Muscle of leg (tissue), 16 donors: ENCODE measurements at places on chromosomes 5 and 9. TPM values are rescaled to one million over a fixed set of nuclear protein-coding genes. Genes with fewer than 3 reads are reported as not detected.

DNA sequence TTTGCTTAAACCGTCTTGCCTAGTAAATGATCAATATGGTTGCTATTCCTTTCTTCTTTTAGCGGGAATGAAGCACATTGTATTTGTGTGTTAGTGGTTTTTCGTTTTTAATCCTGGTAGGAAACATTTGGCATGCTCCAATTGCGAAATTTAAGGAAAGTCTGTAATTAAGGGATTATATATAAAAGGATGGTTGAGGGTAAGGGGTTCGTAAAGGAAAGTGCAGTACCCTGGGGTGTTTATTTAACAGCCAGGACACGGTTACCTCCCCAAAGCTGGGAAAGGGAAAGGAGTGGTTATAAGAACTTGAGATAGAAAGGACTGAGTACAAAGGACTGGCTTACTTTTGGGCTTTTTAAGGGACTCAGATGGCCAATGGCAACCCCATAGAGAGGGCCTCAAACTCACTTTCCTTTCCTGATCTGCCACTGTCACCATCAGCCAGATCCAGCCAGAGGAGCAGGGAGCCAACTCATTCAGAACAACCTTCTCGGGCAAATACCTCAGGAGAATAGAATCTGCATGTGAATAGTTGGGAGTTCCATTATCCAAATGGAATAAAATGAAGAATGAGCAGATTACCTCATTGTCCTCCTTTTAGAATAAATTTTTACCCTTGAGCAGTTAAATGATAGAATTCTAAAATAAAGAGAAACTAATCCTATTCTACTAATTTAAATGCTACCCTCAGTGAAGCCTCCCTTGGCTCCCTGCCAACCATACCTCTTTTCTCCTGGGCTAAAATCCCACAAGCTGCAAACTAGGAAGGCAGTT lies 117.7 kb downstream of the SNCAIP start:
- DNase-seq: no peak
- H3K4me1 ChIP-seq: no peaks in the 10 kb centered on the region
- H3K27me3 ChIP-seq: no peaks in the 10 kb centered on the region
- no peak overlapping the region for H3K4me3 ChIP-seq
- no peak overlapping the region for H3K27ac ChIP-seq

- H3K4me1 ChIP-seq: peaks cover 14% of the 10 kb centered on the region
- peaks cover 19% of the 10 kb centered on the region for H3K36me3 ChIP-seq
- H3K27ac ChIP-seq: peak overlapping the region; percentile 85
Observed at GRCh38 chr9:111662576-111663300, 1.3 kb downstream of the GNG10 start.

- DNase-seq: no peak
- H3K27me3 ChIP-seq: no peaks in the 10 kb centered on the region
- no peak overlapping the region for H3K4me3 ChIP-seq
- H3K36me3 ChIP-seq: no peaks in the 10 kb centered on the region
- H3K27ac ChIP-seq: no peak overlapping the region
Observed at GRCh38 chr9:75616052-75616451, 274.4 kb upstream of the PCSK5 start.

GRCh38 chr5:52895075-52895474 lies 94.1 kb upstream of the ITGA2 start:
- H3K27me3 ChIP-seq: no peaks in the 10 kb centered on the region
- peaks cover 8% of the 10 kb centered on the region for H3K4me1 ChIP-seq
- H3K4me3 ChIP-seq: no peak overlapping the region
- H3K36me3 ChIP-seq: peaks cover 3% of the 10 kb centered on the region
- DNase-seq: peak; percentile 61

Gene OR1J2
- not detected for total RNA-seq

- H3K4me3 ChIP-seq: no peak overlapping the region
- H3K27ac ChIP-seq: no peak overlapping the region
- no peaks in the 10 kb centered on the region for H3K4me1 ChIP-seq
- DNase-seq: no peak
- no peaks in the 10 kb centered on the region for H3K27me3 ChIP-seq
Observed at GRCh38 chr5:145946112-145946861, 9.9 kb downstream of the SH3RF2 start.

Gene PTGDS
- 8.4 TPM for total RNA-seq

DNA sequence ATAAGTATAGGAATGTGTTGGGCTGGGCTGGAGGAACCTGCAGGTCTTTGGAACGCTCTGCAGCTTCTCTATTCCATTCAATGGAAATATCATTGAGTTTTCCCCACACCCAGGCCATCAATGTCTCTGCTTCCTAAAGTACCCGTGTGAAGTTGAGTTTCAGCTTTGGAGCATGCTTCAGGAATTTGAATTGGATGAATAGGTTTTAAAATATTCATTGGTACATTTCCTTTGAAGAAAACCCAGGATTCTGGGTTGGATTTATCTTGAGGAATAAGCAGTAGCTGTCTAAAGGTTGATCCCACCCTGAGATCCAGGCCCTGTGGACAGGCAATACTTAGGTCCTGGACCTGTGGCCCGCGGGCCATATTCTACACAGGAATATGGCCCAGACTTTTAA lies 37.3 kb downstream of the INSYN2B start:
- no peak overlapping the region for H3K27ac ChIP-seq
- DNase-seq: no peak
- H3K4me1 ChIP-seq: peaks cover 7% of the 10 kb centered on the region

Gene TRPM3
- 0.49 TPM for total RNA-seq

DNA sequence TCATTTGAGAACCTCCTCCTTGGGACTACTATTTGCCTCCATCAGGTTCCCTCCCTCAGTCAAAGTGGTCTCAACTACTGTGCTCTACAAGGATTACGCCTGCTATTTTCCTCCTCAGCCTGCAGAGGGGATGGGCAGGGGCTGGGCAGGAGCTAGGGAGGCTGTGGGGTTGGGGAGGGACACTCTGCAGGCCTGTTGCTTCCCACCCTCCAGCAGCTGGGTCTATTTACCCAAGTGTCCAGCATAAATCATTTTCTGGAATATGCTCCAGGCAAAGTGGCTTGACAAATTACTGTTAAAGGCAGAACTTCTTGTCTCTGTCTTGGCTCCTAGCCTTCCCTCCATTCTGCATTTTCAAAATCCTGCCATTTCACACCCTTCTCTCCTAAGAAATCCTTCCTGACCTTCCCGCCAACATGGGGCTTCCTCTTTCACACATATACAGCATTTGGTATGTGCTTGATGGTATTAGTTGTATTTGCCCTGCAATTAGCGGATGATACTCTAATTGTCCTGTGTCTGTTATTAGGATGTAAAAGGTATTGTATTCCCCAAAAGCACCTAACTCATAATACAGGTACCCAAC lies 106.7 kb downstream of the EFNA5 start:
- DNase-seq: no peak
- H3K27me3 ChIP-seq: no peaks in the 10 kb centered on the region
- H3K27ac ChIP-seq: no peak overlapping the region
- H3K36me3 ChIP-seq: no peaks in the 10 kb centered on the region
- H3K4me3 ChIP-seq: no peak overlapping the region

Gene SPATA31D4
- total RNA-seq: not detected

DNA sequence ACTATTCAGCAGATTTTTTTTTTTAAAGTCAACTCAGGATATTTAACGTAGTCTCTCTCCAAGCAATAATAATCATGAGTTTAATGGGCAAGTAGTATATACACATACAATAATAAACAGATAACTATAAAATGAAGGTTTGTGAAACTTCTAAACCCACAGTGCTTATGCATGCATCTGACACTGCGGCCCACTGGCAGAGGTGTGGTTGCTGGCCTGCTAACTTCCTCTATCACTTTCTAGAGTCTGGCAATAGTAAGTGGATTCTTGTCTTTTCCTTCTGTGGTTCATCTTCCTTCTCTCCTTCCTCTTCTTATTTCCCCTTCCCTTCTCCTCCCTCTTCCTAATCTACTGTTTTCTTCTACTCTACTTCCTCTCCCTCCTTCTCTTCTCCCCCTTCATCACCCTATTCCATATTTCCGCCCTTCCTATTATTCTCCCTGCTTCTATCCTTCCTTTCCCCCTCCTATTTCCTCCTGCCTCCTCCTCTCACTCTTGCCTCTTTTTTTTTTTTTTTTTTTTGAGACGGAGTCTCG lies 18.6 kb upstream of the AGXT2 start:
- no peak for DNase-seq
- no peaks in the 10 kb centered on the region for H3K4me1 ChIP-seq
- no peak overlapping the region for H3K4me3 ChIP-seq
- no peaks in the 10 kb centered on the region for H3K27me3 ChIP-seq
- no peaks in the 10 kb centered on the region for H3K36me3 ChIP-seq
- no peak overlapping the region for H3K27ac ChIP-seq

DNA sequence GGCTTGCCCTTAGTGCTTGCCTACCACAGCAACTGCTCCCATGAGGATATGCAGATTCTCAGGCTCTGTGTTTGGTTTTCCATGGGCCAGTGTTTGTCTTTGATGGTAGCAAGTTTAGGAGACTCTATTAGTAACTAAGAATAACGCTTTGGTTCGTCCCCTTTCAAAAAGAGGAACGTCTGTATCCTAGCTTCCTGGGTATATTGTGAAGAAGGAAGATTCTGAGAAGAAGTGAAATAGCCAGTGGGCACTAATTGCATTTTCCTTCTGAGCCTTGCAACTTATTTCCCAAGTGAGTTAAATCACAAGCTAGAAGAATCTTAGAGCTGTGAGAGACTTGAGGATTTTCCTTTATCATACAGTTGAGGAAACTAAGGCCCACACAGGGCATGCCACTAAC lies 376.8 kb downstream of the PIK3R1 start:
- H3K36me3 ChIP-seq: no peaks in the 10 kb centered on the region
- no peak overlapping the region for H3K27ac ChIP-seq
- H3K4me1 ChIP-seq: no peaks in the 10 kb centered on the region
- H3K4me3 ChIP-seq: no peak overlapping the region
- peak; percentile 27 for DNase-seq

Gene CRAT
- total RNA-seq: 26.0 TPM

DNA sequence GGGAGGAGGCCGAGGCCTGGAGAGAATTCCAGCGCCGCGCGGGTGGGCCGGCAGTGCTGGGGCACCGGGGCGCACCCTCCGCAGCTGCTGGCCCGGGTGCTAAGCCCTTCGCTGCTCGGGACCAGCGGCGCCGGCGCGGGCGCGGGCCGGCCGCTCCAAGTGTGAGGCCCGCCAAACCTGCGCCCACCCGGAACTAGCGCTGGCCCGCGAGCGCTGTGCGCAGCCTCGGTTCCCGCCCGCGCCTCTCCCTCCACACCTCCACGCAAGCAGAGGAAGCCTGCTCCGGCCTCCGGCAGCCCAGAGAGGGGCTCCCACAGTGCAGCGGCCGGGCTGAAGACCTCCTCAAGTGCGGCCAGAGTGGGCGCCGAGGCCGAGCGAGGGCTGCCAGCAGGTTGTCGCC lies 7.7 kb upstream of the SRFBP1 start:
- H3K36me3 ChIP-seq: no peaks in the 10 kb centered on the region
- H3K27me3 ChIP-seq: no peaks in the 10 kb centered on the region
- H3K4me1 ChIP-seq: no peaks in the 10 kb centered on the region
- DNase-seq: no peak
- H3K4me3 ChIP-seq: no peak overlapping the region

DNA sequence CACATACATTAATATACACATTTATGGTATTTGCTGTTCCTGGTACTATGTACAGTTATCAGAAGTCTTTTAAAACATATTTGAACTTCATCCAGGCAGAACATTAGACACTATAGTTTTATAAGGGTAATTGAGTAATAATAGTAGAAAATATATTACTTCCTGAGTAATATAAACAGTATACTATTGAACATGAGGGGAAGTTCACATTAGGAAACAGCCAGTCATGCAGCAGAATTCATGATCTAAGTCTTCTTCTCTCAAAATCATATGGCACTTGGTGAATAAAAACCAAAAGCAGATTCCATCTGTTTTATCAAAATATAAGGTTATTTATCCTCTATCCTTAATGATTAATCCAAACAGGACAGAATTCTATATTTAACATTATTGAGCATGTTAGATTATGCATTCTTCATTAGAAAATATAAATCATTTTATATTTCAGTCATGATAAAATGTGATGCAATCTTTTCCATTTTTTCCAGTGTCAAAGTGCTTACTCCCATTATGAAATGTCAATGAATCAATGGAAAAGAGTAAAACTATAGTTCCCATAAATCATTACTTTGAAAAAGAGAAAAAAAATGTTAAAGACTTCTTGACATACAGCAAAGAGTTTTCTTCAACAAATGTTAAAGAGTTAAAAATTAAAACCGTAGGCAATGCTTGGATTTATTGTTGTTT lies 584.3 kb upstream of the TUSC1 start:
- H3K27ac ChIP-seq: no peak overlapping the region
- no peak overlapping the region for H3K4me3 ChIP-seq
- H3K36me3 ChIP-seq: no peaks in the 10 kb centered on the region
- no peak for DNase-seq

GRCh38 chr9:107465467-107466451 lies 23.8 kb downstream of the KLF4 start:
- peak overlapping the region; percentile 74 for H3K4me3 ChIP-seq
- peaks cover 13% of the 10 kb centered on the region for H3K4me1 ChIP-seq
- no peaks in the 10 kb centered on the region for H3K36me3 ChIP-seq
- no peak overlapping the region for H3K27ac ChIP-seq
